ENCODE measurements at places on chromosomes 13 and 19.

- DNase-seq: no peak
Measured at GRCh38 chr13:103405297-103405696, 339.1 kb upstream of the SLC10A2 start.

GRCh38 chr19:1839658-1840540 is 8.4 kb downstream of the REXO1 start:
- no peak for DNase-seq

GRCh38 chr19:3862826-3863500 is 5.9 kb downstream of the ZFR2 start:
- no peak for DNase-seq

DNA sequence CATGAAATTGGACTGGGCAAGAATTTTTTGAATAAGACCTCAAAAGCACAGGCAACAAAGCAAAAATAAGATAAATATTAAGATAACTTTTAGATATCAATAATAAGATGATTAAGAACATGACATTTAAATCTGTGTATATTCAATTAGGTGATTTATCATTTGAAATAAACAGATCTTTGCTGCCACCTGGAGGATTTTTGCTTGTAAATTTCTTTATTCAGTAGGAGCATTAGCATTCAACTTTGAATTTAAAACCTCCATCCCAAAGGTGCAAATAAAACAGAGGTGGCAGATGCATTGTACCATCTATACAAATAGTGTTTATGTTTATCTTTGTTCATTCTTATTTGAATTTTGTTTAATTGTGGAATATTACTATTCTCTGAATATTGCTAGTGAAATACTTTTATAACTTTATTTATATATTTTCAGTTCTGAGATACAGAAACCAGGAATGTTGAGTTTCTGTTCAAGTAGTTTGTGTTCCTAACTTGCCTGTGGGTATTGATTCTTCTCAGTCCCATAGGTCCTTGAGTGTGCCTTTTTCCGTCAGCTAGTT is 20.9 kb downstream of the COG6 start:
- peak; percentile 41 for DNase-seq

GRCh38 chr19:1136201-1136600 is 32.4 kb downstream of the GPX4 start:
- DNase-seq: no peak

DNA sequence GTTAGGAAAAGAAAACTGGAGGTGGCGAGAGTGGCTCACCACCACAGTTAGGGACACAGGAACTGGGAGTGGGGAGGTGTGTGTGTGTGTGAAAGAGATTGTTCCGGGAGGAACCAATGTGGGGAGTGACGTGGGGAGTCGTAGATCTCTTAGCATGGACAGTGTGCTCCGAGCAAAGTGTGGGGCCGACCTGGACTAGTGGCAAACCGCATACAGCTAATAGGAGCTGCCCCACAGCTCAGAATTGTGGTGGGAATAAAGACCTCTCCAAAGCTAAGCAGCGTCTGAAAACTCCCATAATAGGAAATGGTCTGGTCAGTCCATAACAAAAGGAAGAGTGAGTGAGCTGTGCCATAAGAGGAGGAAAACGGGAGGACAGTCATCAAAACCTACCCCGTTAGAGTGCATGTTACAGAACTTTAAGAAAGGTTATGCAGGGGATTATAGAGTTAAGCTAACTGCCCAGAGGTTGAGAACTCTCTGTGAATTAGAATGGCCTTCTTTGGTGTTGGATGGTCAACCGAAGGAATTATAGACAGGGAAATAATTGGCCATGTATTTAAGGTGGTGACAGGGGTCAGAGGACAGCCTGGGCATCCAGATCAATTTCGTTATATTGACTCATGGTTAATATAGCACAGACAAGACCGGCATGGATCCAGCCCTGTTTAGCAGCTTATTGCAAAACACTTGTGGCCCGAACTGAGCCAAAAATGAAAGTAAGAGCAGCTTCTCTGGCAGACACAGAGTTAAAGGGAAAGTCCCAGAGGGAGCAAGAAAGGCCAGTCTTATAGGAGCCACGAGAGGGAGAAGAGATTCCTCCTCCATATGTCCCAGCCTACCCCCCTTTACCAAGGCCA is 8.9 kb upstream of the SLC15A1 start:
- DNase-seq: no peak

GRCh38 chr19:48400018-48400742 is 6.7 kb downstream of the GRIN2D start:
- no peak for DNase-seq

DNA sequence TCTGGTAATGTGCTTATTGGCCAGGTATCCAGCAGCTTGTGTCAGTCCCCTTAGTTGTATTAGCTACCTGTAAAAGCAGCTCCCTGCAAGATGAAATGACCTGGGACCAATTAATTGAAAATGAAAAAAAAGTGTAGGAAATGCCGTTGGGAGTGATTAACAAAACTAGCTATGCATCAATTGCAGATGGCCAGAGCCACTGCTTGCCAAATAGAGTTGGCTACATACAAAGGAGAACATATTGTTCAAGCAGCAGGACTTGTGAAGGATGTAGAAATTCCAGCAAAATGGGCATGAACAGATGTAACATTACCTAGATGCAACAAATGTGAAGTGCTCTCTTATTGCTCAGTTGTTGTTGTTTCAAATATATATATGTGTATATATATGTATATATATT is 300.5 kb downstream of the PCDH17 start:
- no peak for DNase-seq

DNA sequence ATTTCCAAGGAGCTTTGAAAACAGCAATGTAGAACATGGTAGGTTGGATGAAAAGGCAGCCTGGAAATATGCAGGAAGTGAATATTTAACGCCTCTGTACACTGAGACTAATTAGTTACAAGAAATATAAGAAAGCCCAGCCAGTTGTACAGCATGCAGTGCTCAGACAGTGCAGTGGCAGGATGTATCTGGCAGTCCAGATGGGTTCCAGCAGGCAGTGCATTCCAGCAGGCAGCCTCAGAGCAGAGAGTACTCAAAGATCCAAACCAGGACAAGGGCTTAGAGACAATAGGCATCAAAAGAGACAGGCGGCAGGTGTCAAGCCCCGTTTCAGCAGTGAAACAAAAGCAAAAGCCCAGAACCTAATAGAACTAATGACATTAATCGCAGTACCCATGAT is 2776.3 kb downstream of the PCDH9 start:
- no peak for DNase-seq

DNA sequence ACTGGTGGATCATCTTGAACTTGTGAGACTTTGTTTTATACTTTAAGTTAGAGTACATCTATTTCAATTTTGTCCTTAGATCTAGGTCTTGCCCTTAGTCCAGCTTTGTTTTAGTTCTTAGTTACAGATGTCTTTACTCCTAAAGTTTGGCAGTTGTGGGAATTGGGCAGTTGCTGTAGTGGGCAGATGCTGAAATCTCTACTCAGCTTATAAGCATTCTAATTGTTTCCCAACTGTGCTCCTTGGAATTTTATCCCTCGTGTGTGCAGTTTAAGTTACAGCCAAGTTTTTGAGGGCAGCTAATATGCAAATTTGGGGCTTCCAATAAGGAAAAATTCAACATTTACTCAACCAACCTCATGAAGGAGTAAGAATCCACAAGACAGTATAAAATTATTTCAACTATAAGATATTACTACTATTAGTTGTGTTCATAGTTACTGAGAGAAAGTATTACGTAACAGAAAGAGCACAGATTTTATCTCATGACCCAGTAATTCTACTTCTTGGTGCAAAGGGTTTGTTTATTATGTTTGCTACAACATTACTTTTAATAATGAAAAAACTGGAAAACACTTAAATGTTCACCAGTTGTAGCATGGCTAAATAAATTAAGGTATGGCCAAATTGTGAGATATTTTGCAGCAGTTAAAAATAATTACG is 32.9 kb downstream of the CCDC122 start:
- no peak for DNase-seq

GRCh38 chr19:21487969-21488368 is 17.4 kb upstream of the ZNF429 start:
- DNase-seq: no peak

GRCh38 chr13:25457566-25457965 is 85.8 kb downstream of the ATP8A2 start:
- DNase-seq: no peak

GRCh38 chr13:23671897-23672296 is 101.7 kb downstream of the TNFRSF19 start:
- no peak for DNase-seq

DNA sequence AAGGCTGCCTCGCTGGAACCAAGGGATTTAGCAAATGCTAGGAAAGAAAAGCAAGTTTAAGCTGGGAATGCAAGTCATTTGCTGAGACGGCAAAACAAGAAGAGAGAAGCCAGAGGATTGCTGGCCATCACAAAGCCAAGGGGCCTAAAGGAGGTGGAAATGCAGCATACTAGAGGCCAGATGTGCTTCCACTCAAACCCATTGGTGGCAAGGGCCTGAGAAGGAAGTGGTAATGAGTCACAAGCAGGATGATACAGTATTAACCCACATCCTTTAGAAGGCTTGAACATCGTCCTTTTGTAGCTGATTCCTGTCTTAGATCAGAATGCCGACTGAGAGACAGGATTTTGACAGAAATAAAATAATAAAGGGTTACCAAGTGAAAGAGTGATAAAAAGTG is 68.2 kb downstream of the ITGBL1 start:
- no peak for DNase-seq

- DNase-seq: no peak
Measured at GRCh38 chr19:46637224-46637623, 1.2 kb upstream of the GNG8 start.

DNA sequence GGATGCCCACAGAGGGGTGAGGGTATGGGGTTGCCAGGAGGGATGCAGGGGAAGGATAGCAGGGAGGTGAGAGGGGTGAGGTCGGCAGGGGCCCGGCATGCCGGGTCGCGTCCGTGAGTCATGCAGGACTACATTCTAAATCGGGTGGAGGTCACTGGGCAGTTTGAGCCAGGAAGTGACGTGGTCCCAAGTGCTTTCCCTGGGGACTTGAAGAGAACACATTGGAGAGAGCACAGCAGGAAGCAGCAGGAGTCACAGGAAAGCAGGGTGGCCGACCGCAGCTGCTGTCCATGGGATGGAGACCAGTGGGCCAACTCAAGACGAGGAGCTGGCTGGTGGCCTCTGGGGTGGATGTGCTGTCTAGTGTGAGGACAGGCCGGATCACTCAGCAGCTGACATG is 92.0 kb upstream of the WASF3 start:
- DNase-seq: no peak

GRCh38 chr13:102915393-102915930 is 69.6 kb downstream of the ERCC5 start:
- no peak for DNase-seq

DNA sequence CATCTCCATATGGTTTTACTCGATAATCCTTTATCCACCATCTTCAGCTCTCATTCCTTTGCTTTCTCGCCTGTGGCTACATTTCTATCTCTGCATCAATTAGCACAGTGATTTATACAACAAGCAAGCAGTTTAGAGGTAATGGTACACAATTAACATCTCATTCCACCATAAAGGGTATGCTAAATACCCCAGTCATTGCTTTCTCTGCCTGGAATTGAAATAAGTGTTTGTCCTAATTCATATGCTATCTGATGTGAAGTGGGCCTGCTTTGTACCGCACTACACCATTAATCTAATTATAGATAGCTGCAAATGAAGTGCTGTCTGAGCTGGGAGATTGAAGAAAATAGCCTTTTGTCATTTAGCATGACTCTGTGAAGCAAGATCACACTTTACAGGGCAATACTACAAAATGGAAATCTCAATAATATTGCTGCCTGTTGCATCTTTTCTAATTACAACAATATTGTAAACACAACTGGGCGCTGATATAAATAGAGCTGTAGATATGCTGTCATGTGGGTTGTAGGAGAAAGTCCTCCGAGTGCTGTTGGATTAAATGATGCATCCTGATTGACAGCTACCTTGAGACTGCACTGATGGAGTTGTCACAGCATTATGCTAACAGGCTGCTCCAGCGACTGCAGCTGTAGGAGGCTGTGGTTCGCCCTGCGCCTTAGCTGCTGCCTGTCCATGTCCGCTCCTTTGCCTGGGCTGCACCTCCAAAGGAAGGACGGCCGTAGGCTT is 78.2 kb downstream of the GGACT start:
- no peak for DNase-seq

DNA sequence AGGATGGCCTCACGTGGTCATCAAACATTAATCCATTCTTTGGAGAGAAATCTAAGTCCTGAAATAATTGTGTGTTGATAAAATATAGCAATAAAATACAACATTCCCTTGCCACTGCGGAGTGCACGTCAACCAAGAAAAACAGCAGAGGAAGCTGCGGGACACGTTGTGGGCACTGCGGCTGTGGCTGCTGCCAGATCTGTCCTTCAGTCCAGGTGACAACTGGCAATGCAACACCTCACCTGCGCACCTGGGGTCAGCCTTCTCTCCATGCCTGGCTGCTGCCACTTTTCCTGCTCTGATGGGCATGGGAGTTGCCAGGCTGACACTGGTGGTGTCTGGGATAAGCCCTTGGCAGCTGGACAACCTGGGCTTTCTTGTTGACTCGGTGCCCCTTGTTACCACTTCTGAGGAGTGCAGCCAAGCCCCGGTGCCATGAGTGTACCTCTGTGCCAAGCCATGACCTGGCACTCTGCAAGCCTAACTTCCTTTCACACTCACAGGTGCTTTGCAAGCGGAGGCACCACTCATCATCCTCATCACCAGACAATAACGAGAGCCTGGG is 251.6 kb upstream of the TSHZ3 start:
- DNase-seq: no peak

DNA sequence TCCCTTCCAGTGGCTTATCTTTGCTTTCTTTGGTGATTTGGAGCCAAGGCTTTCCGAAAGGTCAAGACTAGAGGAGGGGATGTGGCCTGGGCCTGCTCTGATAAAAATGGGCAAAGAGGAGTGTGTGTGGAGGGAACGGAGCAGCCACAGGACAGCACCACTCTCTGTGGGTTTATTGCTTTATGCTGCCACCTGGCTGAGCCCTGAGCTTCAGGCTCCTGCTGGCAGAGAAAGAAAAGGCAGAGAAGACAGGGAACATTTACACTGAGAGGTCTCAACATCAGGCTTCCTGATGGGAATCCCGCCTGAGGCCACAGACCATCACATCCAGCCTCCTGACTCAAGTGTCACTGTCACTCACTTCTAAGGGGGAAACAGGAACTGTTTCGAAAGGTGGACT is 9.2 kb upstream of the GSX1 start:
- no peak for DNase-seq

GRCh38 chr19:14561847-14562351 is 10.0 kb downstream of the NDUFB7 start:
- no peak for DNase-seq

Measured in cerebellar nuclear complex (tissue), 1 donor.